ENCODE measurements at places on chromosomes 5 and 9. TPM values are rescaled to one million over a fixed set of nuclear protein-coding genes. Genes with fewer than 3 reads are reported as not detected.
A peak's percentile ranks its signal among the peaks of the same experiment; 100 is the strongest.

The NFIB gene
- 15.6 TPM for polyA plus RNA-seq

The N4BP3 gene
- polyA plus RNA-seq: 2.4 TPM

The PHF19 gene
- polyA plus RNA-seq: 6.9 TPM

The ITGA2 gene
- polyA plus RNA-seq: 4.9 TPM

The ENTPD2 gene
- 5.5 TPM for polyA plus RNA-seq

The PTGES gene
- 8.1 TPM for polyA plus RNA-seq

The NRARP gene
- 1.7 TPM for polyA plus RNA-seq

The CENPK gene
- polyA plus RNA-seq: not detected

The KIF4B gene
- polyA plus RNA-seq: not detected

The SECISBP2 gene
- 27.0 TPM for polyA plus RNA-seq

GRCh38 chr5:127517110-127517479 lies 345 bp upstream of the PRRC1 start:
- DNase-seq: no peak

GRCh38 chr9:37464006-37464405 lies 1.2 kb downstream of the ZBTB5 start:
- peak; percentile 13 for DNase-seq

- DNase-seq: no peak
These were observed 22.1 kb downstream of the SPATA31D1 start for GRCh38 chr9:82010711-82011110.

GRCh38 chr5:109961751-109962150 lies 272.0 kb downstream of the MAN2A1 start:
- DNase-seq: no peak

- DNase-seq: peak; percentile 54
These were observed 754 bp downstream of the VDAC1 start for GRCh38 chr5:134003817-134004625.

GRCh38 chr5:119220576-119221197 lies 135.1 kb upstream of the TNFAIP8 start:
- DNase-seq: no peak

DNA sequence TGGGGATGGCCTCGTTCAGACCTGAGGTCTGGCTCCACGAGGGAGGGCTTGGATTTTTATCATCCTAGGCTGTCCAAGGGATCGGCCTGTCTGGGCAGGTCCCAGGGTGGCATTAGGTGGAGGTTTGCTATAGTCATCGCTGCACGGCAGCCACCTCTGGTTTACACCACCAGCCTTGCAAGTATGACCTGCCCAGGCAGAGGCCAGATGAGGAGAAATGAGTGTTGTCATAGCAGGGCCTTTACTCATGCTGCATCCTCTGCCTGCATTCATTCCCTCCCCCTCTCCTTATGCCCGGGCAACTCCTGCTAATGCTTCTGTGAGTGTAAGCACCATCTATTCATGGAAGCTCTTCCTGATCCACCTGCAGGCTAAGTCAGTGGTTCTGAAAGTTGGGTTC lies 15.3 kb upstream of the NDST1 start:
- no peak for DNase-seq

DNA sequence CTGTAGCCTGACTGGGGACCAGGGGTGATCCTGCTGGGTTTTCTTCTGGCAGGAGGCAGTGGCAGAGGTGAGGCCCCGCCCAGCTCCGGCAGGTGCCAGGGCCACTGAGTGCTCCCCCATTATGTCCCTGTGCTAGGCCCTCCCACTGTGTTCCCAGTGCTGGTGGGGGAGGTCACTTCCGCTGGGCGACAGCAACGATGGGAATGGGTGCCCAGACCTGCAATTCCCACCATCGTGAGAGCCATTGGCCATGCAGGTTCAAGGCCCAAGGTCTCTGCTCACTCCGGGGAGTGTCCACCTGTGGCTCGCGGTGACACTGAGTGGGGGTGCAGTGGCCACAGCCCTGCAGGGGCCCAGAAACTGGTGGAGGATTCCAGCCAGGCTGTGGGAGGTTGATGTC lies 98.6 kb downstream of the RXRA start:
- DNase-seq: no peak

GRCh38 chr5:32538031-32538547 lies 47.3 kb upstream of the SUB1 start:
- DNase-seq: no peak

DNA sequence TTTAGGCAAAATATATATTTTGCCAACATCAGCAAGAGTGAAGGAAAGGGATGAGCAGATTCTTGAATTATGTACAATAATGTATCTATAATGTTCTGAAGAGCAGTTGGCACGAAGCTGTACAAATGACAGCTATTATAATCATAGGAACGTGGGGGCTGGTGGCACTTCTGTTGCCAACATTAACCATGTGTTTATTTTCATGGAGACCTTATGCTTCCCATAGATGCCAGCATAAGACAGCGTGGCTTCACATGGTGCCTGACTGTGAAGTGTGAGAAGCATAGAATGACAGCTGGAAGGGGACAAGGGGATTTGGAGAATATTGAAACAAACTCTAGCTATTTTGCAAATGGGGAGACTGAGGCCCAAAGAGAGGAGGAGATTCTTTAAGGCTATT lies 52.6 kb upstream of the ATP10B start:
- DNase-seq: no peak

DNA sequence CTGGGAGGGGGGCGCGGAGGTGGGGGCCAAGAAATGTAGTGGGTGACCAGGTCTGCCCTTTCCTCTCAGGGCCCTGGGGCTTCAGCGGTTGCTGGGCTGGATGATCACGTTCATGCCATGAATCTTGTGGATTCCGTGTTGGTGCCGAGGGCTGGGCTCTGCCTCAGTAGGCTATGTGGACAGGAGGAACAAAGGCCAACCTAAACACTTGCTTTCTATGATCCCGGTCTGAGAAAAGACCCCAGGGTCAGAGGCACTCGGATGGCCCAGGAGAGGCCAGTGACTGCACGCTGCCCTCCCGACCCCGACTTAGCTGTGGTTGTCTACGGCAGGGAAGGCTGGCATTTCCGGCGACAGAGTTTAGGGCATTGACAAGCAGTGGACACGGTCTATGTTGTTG lies 26.6 kb downstream of the PHF2 start:
- no peak for DNase-seq

All from kidney (tissue), 22 donors.